Inflammatory macrophage treated with lipopolysaccharide for 1 hour (primary cell): ENCODE measurements at places on chromosomes 6 and 20.

GRCh38 chr6:80022803-80023202 lies 18.4 kb downstream of the TTK start:
- DNase-seq: no peak

DNA sequence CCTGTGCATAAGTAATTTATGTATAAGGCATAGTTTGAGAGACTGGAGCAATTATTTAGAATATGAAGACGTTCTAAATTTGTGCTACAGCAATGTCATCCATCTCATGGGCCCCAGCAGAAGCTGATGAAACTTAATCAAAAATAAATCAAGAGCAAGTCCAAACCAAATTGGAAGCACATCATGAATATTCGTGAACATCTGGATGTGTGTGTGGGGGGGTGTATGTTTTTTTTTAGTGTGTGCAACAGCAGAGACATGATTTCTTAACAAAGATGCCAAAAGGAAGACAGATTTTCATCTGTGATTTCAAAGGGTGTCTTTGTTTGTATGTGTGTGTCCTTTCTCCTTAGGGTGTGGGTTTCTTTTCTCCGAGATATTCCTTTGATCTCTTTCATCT lies 58.9 kb downstream of the SASH1 start:
- DNase-seq: no peak

- DNase-seq: no peak
Observed at GRCh38 chr6:169501128-169501527, 200.7 kb downstream of the WDR27 start.

GRCh38 chr20:21615617-21616080 lies 89.8 kb upstream of the PAX1 start:
- peak; percentile 25 for DNase-seq

- DNase-seq: no peak
Observed at GRCh38 chr20:50625986-50626677, 65.2 kb downstream of the RIPOR3 start.

- DNase-seq: no peak
Observed at GRCh38 chr6:103268335-103268734, 1591.4 kb downstream of the HACE1 start.

DNA sequence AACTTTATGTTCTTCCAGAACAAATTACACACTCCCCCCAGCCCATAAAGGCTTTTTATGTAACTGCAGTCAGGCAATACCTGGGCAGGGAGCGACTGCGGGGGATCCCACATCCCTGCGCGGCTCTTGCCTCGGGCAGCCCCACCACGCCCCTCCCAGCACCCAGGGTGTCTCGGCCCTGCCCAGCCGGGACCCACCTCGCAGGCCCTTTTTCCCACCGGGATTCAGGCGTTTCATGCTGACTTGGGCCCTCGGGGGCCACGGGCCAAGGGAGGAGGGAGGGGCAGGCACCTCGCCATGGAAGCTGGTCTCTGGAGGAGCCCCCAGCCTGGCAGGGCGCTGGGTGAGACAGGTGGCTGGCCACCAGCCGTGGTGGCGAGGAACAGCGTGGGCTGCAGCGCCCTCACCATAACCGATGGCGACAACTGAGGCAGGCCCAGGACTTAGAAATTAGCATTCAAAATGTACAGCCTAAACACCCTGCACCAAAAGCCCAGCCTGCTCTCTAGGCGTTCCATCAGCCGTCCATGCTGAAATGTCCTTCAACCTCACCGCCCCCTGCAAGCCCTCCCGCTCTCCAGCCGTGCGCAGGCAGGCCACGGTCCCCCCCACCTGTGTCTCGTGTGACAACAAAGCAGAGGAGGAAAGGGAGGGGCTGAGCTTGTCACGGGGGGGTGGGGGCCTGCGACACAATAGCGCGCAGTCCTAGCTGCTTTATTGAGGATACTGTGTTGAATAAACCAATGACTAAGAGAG lies 15.1 kb upstream of the FOXC1 start:
- no peak for DNase-seq

DNA sequence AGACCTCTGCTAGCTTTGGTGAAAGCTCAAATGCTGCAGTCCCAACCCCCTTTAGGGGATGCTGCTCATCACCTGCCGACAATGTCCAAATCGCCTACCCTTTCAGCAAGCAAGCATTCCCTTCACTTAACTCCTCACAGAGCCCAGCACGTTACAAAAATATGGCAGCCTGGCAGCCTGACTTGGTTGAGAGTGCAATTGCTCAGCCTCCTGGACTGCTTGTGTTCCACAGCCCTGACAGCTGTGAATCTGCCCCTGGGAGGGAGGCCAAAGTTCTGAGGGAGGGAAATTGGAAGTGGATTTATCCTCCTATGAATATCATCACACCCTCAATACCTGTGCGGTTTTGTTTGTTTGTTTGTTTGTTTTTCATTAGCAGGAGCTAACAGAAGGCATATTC lies 231.0 kb downstream of the HIVEP2 start:
- no peak for DNase-seq

- peak; percentile 95 for DNase-seq
Observed at GRCh38 chr6:22102671-22103070, 194.2 kb downstream of the PRL start.

GRCh38 chr20:3757268-3757667 lies 10.3 kb downstream of the ADISSP start:
- peak; percentile 63 for DNase-seq

DNA sequence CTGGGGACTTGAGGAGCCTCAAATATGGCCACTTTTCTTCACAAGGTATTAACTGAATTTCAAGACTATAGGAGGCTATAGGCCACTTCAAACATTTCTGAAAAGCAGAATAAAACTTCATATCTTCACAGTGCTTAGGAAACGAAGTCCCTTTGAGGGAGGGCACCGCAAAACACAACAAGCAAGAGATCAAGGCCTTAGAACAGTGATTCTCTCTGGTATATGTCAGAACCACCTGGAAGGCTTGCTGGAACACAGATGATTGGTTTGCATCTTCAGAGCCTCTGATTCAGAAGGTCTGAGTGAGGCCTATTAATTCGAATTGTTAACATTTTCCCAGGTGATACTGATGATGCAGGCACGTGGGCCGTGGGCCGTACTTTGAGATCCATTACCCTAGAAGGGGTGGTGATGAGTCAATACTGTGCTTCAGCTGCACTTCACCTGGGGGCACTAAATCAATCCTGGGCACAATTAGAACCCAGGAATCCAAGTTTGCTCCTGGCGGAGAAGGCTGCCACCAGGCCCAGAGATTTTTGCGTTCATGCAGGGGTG lies 10.7 kb downstream of the SUN5 start:
- DNase-seq: no peak

- DNase-seq: no peak
Observed at GRCh38 chr6:78502386-78502887, 364.9 kb upstream of the IRAK1BP1 start.

DNA sequence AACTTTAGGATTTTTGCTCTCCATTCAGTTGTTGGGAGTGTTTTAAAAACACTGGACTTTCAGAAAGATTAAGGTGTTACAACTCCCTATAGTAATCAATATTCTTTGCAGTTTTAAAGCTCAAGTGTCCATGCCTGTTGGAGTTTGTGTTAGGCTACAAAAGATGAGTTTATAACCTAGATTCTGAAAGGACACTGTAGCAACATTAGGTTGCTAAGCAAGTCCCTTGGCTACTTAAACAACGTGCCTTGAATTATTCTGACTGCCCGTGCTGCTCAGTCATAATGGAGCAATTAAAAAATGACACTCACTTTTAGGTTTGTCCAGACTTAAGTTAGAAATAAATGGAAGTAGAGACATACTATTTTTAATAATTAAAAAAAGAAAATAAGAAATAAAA lies 41.0 kb downstream of the KLHL32 start:
- no peak for DNase-seq

DNA sequence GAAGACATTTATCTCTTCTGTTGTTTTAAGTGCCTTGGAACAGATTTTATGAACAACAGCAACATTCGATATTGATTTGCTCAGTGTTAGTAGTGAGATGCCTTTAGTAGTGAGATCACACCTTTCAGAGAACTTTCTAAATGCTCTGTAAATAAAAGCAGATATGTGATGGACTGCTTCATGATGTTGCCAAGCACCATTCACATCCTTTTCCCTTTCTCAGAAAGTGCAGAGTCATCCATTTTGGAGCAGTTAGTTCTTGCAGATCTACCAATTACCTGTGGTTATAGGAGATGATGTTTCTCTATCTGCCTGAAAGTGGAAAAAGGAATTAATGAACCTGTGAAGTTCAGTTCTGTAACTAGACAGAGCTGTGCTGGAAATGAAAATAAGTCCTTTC lies 27.0 kb downstream of the CBFA2T2 start:
- no peak for DNase-seq

- no peak for DNase-seq
Observed at GRCh38 chr6:168695701-168696100, 254.7 kb downstream of the SMOC2 start.

GRCh38 chr20:19709635-19710335 lies 48.3 kb upstream of the RIN2 start:
- no peak for DNase-seq

GRCh38 chr20:56423211-56423610 lies 11.2 kb downstream of the CASS4 start:
- DNase-seq: peak; percentile 64

- no peak for DNase-seq
Observed at GRCh38 chr6:34950849-34951248, 61.8 kb downstream of the ANKS1A start.

DNA sequence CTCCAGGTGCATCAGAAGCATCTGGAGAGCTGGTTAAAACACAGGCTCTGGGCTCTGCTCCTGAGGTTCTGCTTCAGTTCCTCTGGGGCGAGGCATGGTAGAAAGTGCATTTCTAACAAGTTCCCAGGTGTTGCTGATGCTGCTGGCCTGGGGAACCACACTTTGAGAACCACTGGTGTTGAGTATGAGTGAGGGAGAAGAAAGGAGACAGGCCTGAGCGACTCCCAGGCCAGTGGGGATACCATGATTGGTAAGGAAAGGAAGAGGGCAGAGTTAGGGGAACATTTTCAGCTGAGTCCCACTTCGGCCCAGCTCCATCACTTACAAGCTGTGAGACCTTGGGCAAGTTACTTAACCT lies 36.8 kb downstream of the KIAA1755 start:
- DNase-seq: no peak

DNA sequence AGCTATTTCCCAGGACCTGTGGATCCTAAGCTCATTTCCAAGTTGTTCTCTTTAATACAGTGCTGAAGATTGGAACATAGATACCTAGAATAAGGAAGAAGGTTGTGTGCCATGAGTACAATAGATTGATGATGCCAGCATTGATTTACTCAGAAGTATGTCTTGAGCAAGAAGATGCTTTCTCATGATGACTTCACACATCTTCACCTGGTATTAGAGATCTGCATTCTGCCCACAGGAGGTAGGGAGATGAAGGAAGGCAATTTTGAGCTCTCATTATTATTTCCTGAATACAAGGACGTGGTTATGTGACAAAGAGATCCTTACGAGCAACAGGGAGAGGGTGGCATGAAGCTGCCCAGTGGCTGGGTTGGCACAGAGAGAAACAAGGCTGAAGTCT lies 20.0 kb upstream of the ZNF165 start:
- no peak for DNase-seq

- no peak for DNase-seq
Observed at GRCh38 chr20:44601801-44602204, 19.4 kb downstream of the PKIG start.

GRCh38 chr6:166253778-166254204 lies 54.4 kb downstream of the PRR18 start:
- peak; percentile 87 for DNase-seq

DNA sequence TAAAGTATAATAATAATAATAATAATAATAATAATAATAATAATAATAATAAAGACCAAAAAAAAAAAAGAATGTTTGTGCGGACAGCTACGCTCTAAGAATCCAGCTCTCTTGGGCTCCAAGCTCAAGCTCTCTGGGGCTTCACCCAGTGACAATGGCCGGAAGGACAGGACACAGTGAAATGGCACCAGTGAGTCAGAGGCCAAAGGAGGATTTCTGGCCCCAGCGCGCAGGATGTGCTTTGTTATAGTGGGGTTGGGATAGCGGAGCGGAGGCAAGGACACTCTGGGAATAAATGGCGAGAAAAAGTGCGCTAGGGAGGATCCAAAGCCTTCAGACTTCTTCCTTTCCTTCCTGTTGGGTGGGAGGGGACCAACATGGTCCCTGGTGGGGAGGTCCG lies 38.2 kb downstream of the HLA-A start:
- DNase-seq: no peak

DNA sequence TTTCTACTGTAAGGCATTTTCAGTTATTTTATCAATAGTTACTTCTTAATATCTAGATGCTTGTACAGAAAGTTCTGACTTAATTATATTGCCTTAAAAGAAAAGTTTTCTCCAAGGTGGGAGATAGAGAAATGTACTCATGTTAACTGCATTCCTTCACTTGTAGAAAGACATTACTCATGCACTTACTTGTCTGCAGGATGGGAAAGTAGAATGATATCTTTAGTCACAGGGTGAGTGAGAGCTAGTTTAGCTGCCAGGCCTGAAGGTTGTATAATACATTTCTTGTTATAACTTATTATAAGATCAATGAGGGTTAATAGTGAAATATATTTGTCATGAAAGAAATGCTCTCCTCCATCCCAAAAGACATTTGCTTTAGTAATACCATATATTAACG lies 92.1 kb downstream of the CRYBG1 start:
- DNase-seq: no peak

DNA sequence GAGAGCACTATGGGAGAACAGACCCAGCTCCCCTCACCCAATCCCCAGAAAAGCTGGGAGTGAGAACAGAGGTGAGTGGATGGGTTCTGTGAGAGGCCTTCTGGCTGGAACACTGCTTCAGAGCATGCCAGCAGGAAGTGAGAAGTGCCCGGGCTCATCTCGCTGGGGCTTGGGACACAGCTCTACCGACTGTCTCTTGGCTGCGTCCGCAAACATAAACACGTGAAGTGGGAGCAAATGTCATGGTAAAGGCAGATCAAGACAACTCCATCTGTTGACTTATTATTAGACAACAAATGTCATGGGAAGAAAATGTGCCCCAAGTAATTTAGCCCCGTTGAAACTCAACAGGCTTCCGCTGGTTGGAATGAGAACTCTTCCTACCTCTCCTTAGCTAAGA lies 25.9 kb downstream of the GNAS-AS1 start:
- DNase-seq: no peak

- no peak for DNase-seq
Observed at GRCh38 chr20:59148701-59149493, 14.7 kb upstream of the ZNF831 start.

DNA sequence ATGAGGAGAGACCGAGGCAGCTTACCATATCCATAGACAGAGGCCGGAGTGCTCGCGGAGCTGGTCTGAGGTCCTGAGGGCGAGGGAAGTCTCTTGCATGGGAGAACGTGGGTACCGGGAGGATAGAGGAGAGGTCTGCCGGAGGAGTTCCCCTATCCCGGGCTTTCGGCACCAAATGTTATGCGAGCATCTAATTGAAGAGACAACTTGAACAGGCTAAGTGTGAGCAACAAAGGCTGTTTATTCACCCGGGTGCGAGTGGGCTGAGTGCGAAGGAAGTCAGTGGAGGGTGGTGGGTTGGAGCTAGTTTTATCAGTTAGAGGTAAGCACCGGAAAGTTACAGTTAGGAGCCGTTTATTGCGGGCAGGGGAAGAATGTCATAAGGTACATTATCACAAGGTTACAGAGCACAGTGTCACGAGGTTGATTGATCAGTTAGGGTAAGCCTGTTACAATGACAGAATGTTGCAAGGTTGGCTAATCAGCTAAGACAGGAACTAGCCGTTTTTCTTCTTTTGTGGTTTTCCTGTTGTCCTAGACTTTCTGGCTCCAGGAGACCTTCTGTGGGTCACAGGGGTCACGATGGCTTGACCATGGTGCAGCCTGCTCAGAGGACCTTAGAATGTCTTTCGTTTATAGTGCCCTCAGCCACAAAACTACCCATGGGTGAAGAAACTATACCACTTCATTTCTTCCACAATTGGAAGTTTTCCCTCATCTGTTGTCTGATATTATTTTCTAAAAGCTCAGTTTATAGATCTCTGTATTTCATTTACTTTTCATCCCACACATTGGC lies 746.0 kb upstream of the ADGRB3 start:
- DNase-seq: no peak

- no peak for DNase-seq
Observed at GRCh38 chr6:39137245-39137644, 22.3 kb upstream of the SAYSD1 start.
